ENCODE measurements at places on chromosomes 3 and 15. TPM values are rescaled to one million over a fixed set of nuclear protein-coding genes. Genes with fewer than 3 reads are reported as not detected.

Gene TFDP2
- total RNA-seq = 70.2 TPM

Gene TTBK2
- total RNA-seq = 14.6 TPM

Gene XRN1
- total RNA-seq = 33.4 TPM

Gene ERICH6
- total RNA-seq = not detected

Gene ECE2
- total RNA-seq = not detected

Gene SLC15A2
- 0.26 TPM for total RNA-seq

Gene ARRDC4
- 30.6 TPM for total RNA-seq

Gene ATG3
- total RNA-seq = 51.0 TPM

Gene AEN
- total RNA-seq = 50.3 TPM

Gene GPR176
- 32.6 TPM for total RNA-seq

Gene GOLGA6L7
- total RNA-seq = not detected

Gene SERINC4
- 0.10 TPM for total RNA-seq

Gene GOLGA6L10
- 0.16 TPM for total RNA-seq

Gene POPDC2
- 3.5 TPM for total RNA-seq

Gene MEGF11
- not detected for total RNA-seq

Gene NTRK3
- total RNA-seq = 0.26 TPM

Gene OR5K1
- total RNA-seq = not detected

Gene HDC
- total RNA-seq = not detected

Gene SCAANT1
- total RNA-seq = not detected

Gene ACTC1
- total RNA-seq = 6,424 TPM

Gene IGSF11
- 0.10 TPM for total RNA-seq

Gene SMCO1
- total RNA-seq = not detected

Gene SLC9C1
- total RNA-seq = not detected

Gene GOLGA6L9
- 1.6 TPM for total RNA-seq

Gene TM4SF18
- not detected for total RNA-seq

Gene C3orf85
- not detected for total RNA-seq

Gene MORC1
- total RNA-seq = not detected

Gene P2RY12
- total RNA-seq = not detected

Gene STRIT1
- not detected for total RNA-seq

Gene CMTM8
- total RNA-seq = 4.8 TPM

Gene HRG
- not detected for total RNA-seq

Gene LEKR1
- 1.3 TPM for total RNA-seq

Gene NR2F2
- total RNA-seq = 6.5 TPM

Gene EXD1
- not detected for total RNA-seq

Gene GCSAM
- not detected for total RNA-seq

Gene SCN5A
- 194 TPM for total RNA-seq

Gene PLCH1
- 0.16 TPM for total RNA-seq

Gene IL20RB
- total RNA-seq = 0.83 TPM

Gene LDHAL6B
- total RNA-seq = not detected

Gene ROPN1
- not detected for total RNA-seq

Gene EPHA6
- not detected for total RNA-seq

Gene NAA50
- total RNA-seq = 263 TPM

Gene MUC20
- total RNA-seq = 0.96 TPM
